ENCODE measurements at places on chromosomes 2 and 18.
A peak's percentile ranks its signal among the peaks of the same experiment; 100 is the strongest.

DNA sequence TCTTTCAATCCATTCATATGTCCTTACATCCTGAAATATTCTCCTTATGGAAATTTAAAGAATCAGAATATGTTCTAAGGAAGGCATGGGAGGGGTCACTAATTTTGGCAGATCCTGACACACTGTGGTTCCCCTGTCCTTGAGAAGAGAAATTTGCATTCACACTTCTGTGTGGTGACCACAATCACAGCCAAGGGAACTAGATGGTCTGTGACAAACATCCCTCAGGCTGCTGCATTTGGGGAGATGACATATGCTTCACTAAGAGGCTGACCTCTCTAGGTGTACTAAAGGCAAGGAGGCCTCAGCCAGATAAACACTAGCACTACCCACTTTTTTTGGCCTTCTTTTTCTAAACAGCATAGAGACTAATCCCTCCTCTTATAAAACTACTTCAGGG is 129.6 kb downstream of the MREG start:
- no peak for DNase-seq

DNA sequence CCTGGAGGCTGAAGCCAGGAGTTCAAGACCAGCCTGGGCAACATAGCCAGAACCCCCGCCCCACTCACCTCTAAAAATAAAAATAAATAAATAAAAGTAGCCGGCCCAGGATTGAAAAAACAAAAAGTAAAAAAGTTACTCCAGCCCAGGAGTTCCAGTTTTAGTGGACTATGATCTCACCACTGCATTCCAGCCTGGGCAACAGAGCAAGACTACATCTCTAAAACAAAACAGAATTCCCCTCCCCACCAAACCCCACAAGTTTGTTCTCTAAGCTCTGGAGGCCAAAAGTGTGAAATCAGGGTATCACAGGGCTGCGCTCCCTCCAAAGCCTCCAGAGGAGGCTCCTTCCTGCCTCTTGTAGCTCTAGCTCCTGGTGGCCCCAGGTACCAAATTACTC is 1.7 kb downstream of the D2HGDH start:
- no peak for DNase-seq

DNA sequence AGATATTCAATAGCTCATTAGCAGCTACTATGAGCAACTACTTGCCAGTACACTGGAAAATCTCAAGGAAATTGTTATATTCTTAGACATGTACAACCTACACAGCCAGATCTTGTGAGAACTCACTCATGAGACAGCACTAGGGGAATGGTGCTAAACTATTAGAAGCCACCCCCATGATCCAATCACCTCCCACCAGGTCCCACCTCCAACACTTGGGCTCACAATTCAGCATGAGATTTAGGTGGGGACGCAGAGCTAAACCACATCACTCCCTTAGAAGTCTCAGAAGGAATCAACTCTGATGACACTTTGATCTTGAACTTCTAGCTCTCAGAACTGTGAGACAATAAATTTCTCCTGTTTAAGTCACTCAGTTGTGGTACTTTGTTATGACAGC is 418.3 kb upstream of the SPHKAP start:
- DNase-seq = no peak

- DNase-seq = peak; percentile 40
These were observed 33.9 kb upstream of the DARS1 start for GRCh38 chr2:136019306-136019705.

DNA sequence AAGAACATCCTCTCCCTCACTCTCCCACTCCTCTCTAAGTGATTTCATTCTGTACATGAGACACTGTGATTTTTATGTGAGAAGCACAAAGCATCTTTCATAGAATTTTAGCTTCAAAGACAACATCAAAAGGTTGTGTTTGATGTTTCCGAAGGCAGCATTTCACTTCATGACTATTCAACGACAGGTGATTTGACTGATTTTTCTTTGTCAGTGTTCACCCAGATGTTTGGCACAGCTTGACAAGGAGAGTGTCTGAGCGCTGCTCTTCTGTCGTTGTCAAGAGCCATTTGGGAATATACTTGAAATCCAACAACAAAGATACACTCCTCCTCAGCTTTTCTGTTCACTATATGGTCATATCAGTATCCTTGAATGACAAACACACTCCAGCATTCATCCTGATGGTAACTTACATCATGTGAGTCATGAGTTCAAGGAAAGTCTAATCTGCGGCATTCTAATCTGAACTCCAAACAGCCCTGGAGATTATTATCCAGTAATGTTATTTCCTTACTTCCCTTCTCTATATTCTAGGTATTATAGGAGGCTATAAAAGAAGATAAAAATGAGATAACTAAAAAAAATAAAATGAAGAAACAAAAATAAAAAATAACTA is 45.9 kb upstream of the ST6GAL2 start:
- DNase-seq = no peak

DNA sequence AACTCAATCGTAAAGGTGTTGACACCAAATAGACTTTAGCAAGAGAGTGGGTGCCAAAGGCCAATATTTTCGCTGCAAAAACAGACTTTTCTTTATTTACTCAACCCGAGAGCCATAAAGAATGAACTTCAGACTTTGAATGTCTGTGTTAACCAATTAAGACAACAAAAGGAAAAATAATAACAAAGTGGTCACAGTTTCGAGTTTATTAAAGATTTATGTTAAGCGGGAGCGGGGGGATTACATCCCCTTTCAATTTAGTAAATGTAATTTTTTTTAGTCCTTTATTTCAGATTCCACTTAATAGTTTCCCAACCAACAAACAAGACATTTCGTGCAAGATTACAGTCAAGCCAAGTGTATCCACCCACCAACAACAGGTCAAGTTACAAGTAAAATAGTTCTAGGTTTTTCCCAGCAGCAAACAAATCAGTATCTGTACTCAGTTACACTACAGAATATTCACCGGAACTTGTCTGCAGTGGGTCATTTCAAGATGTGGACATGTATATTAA is 9.0 kb downstream of the CDH2 start:
- DNase-seq = no peak

- DNase-seq = no peak
These were observed 2.1 kb downstream of the COL6A3 start for GRCh38 chr2:237411683-237412423.

GRCh38 chr2:226127682-226128081 is 671.9 kb downstream of the IRS1 start:
- DNase-seq = no peak

GRCh38 chr2:28624436-28624792 is 127.2 kb upstream of the PPP1CB start:
- DNase-seq = no peak

GRCh38 chr2:73386342-73386868 is 769 bp downstream of the ALMS1 start:
- no peak for DNase-seq

DNA sequence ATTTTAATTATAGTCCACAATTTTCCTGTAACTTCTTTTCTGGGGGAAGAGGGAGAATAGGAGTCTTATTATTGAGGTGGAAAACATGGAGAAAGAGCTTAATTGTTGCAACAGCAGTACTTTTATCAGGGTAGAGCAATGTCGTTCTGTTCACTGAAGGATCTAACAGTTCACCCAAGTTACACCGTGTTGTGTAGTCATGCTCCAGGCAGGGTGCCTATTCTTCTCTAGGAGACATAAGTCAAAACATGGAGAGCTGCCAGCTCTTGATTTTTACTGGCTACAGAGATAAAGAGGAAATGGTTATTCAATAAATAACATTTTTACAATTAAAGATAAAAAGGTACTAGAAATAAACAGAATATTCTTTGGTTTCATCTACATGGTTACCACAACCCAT is 594.3 kb upstream of the NETO1 start:
- DNase-seq = no peak

DNA sequence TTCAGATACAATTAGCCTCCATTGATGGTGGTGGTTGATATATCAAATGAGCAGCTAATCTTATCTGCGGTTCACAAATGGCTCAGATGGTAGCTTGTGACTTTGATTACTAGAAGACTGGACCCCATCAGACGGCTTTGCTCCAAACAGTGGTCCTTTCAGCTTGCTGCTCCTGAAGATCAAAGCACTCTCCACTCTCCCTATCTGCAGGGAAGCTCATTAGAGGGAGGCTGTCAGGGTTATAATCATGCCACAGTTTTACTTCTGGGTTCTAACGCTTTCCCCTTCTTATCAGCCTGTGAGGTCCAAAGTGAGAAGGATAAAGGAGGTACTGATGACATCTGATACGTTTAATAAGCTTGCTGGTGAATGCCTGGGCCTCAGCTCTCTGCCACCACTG is 247.1 kb upstream of the NT5C1B start:
- DNase-seq = no peak

- no peak for DNase-seq
These were observed 144.2 kb upstream of the NABP1 start for GRCh38 chr2:191533693-191534180.

DNA sequence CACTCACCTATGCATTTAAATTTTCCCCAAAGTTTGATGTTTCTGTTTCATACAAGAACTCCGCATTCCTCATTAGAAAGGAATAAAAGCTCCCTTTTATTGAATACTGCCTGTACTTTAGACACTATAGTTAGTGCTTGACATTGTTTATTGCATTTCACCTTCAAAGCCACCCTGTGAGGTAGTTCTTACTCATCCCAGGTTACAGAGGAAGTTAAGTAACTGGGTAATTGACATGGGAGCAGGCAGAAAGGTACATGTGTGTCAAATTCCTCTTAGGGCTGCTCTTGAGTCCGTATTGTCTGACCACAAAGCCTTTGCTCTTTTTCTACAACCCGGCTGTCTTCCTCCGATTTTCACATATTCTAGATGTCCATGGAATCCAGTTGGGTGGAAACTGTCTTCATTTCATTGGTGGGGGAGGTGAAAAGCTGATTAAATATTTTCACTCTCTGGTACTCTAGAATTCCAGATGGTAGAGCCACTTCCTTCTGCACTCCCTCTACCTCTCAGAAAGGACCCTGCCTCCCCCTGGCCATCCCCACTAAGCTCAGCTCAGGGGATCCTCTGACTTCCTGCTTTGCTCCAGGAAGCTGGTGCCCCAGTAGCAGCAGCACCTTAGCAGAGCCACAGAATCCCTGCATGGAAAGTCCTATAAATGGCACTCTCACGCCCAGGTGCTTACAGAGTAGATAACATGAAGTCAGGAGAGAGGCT is 319.2 kb downstream of the LRATD1 start:
- no peak for DNase-seq

DNA sequence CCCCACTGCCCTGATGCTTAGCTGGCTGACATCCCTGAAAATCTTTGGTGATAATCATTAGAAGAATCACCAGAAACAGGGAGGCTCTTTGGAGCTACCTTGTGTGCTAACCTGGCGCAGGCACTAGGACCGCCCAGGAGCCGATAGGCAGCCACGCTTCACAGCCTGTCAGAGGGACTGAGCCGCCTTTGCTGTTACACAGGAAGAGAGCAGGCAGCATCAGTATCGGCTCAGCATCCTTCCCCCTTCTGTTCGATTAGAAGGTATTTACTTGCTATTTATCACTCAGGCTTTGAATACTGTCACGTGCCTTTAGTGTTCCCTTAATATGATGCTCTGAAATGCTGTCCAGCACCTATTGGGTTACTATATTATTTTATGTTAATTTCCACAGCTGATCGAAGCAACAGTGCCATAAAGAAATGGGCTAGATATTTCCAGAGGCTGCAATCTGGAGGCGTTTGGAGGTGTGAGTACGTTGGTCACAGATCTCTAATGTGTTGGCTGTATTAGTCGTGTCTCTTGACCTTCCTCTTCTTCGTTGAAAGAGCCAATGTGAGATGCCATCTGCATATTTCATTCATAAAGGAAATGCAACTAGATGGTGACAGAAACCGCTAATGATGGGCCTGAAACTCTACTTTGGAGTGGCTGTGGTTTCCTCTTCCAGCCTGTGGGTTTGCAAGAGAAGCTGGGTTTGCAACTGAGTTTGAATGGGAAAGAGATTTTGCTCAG is 110.4 kb upstream of the RAB27B start:
- DNase-seq = peak; percentile 34

GRCh38 chr2:204234879-204235278 is 298.3 kb downstream of the ICOS start:
- no peak for DNase-seq

GRCh38 chr2:9820020-9820973 is 23.0 kb upstream of the TAF1B start:
- DNase-seq = no peak

- no peak for DNase-seq
These were observed 62.1 kb downstream of the SETBP1 start for GRCh38 chr18:44742718-44743311.

DNA sequence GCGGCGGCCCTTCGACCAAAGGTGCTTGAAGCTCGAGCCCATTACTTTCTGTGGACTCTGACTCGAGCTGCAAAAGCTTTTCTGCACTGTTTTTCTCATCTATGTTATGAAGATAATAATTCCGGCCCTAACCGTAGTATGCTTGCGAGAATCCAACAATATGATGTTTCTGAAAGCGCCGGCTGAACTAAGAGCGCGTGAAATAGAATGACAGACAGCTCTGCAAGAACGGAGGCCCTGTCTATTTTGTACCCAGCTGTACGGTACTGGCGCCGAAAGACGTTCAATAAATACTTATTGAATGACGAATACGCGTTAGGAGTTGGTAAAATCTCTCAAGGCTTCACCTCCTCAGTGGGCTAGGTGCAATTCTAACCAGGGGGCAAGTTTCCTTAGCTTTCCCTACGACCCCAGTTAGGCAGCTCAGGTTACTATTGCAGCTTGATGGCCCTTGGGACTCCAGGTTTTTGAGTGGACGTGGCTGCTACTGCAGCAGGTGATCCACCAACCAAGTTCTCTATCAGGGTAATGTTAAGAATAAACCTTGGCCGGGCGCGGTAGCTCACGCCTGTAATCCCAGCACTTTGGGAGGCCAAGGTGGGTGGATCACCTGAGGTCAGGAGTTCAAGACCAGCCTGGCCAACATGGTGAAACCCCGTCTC is 570 bp downstream of the SCRN3 start:
- peak; percentile 19 for DNase-seq

DNA sequence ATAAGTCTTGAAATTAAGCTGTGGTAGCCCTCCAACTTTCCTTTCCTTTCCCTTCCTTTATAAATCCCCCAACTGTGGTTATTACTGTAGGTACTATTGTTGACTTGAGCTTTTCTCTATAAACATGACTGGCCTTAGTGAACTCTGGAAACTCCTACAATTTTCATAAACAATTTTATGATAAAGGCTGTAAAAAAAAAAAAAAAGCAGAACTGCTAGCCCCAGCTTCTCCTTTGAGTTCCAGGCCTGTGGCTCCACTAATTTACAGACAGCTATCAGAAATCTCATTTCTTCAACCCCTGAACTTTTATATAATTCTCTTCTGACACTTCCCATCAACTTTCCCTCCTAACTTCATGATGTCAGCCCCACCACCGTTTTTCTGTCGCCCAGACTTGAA is 174.3 kb downstream of the IKZF2 start:
- no peak for DNase-seq

Data from GM13977 (cell line).